NCI-H187 treated with DMSO at 0.1 percent for 48 hours (cell line): ENCODE measurements at places on chromosomes 12 and 14.

GRCh38 chr14:90556012-90556477 lies 159.2 kb downstream of the CALM1 start:
- no peak for DNase-seq

GRCh38 chr12:91185421-91185820 lies 2.8 kb upstream of the DCN start:
- DNase-seq = no peak

DNA sequence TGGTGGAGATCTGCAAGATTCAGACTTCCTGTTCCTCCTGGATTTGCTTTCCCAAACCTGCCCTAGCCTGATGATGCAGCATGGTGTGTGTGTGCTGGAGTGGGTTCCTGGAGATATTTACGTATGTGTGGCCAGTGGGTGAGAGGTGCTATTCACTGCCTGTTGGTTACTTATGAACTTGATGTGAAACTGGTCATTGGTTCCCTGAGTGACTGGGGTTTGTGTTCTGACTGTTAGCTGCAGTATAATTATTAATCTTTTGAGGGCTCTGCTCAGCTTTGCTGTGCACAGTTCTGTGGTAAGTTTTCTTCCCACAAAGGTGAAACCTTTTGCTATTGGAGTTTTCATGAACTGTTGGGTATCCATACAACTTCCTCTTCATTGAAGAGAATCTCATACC lies 541.8 kb upstream of the FBXO33 start:
- DNase-seq = no peak

- no peak for DNase-seq
Observed at GRCh38 chr12:131363841-131364495, 346.9 kb upstream of the SFSWAP start.

DNA sequence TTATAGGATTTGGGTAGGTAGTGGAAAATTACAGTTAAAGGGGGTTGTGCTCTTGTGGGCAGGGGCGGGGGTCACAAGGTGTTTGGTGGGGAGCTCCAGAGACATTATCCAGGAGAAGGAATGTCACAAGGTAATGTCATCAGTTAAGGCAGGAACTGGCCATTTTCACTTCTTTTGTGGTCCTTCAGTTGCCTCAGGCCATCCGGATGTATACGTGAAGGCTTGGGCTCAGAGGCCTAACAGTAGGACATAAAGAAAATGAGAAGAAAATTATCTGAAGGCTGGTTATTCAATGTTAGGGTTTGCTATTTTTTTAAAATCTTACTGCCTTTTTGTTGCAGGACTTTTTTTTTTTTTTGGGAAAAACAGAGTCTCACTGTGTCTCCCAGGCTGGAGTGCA lies 2.5 kb upstream of the PSEN1 start:
- DNase-seq = no peak

GRCh38 chr12:42442311-42442759 lies 116.4 kb downstream of the PPHLN1 start:
- no peak for DNase-seq

- no peak for DNase-seq
Observed at GRCh38 chr14:73238424-73238852, 1.1 kb downstream of the PAPLN start.

DNA sequence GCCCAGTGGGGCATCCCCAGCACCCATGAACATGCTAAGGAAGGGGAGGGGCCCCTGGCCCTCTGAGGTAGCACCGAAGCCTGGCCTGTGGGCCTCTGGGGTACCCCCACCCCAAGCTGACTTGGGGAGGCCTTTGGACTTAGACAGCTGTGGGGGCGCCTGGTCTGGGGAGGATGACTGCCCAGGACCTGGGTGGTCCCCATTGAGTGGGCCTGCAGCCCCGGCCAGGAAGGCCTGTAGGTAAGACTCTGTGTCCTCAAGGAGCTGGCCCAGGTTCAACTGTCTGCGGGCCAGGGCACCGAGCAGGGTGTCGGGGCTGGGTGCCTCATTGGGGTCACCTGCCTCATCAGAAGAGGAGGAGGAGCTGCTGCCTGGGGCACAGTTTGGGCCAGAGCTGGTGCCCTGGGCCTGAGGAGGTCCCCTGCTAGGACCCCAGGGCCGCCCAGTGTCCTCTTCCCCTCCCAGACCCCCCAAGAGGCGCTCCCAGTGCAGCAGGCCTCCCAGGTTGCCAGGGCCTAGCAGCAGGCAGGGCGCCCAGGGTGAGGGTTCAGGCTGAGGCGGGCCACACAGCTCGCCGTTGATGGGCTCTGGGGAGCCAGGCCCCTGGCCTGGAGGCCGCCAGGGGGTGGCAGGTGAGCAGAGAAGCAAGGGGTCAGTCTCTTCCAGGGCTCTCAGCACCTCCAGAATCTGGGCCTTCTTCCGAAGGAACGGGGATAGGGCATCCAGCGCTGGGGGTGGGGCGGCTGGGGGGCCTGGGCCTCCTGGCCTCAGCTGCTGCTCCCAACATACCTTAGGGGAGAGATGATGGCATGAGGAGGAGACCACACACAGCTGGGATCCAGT lies 31.4 kb downstream of the NCKAP5L start:
- DNase-seq = no peak

DNA sequence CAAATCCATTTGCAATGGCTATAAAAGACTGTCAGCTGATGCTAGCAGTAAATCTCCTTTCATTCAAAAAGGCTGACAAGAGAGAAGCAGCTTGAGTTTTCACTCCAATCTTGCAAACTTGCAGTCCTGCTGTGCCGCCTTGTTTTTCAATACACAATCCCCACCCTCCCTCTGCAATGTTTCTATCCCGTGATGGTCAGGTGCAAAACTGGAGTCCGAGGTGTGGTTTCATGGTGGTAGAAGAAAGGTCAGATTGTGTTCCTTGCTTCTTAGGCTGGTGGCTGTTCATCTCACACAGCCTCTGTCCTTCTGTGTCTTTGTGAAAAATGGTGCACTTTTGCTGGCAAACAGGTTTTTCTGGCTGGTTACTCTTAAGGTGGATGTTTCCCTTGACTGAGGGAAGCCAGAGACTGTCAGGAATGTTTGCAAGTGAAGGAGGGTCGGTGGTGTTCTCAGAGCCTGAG lies 27.7 kb upstream of the TBX3 start:
- no peak for DNase-seq

GRCh38 chr12:80937391-80938238 lies at the start of gene LIN7A:
LIN7A (minus strand) TSS chr12:80937934; CDS start chr12:80937722, 212 bp downstream.
- DNase-seq = peak; percentile 26

- no peak for DNase-seq
Observed at GRCh38 chr14:22221508-22221907, 367.5 kb downstream of the DAD1 start.

- DNase-seq = no peak
Observed at GRCh38 chr14:33679461-33680225, 271.2 kb downstream of the EGLN3 start.

DNA sequence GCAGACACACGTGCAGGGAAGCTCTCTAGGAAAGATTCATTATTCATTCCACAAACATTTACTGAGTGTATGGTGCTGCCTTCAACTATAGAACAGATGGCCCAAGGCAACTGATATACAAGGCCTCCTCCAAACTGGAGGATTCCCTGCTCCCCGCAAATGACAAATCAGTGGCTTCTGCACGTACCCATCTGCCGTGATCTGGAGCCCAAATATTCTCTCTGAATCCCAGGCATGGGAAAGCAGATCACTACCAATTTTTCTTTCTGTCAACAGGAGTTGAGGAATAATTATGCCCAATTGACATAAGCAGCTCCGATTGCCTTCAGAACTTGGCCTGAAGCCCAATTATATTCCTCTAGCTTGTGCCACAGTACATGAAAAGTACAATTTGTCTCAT lies 174.2 kb upstream of the CCDC196 start:
- no peak for DNase-seq

DNA sequence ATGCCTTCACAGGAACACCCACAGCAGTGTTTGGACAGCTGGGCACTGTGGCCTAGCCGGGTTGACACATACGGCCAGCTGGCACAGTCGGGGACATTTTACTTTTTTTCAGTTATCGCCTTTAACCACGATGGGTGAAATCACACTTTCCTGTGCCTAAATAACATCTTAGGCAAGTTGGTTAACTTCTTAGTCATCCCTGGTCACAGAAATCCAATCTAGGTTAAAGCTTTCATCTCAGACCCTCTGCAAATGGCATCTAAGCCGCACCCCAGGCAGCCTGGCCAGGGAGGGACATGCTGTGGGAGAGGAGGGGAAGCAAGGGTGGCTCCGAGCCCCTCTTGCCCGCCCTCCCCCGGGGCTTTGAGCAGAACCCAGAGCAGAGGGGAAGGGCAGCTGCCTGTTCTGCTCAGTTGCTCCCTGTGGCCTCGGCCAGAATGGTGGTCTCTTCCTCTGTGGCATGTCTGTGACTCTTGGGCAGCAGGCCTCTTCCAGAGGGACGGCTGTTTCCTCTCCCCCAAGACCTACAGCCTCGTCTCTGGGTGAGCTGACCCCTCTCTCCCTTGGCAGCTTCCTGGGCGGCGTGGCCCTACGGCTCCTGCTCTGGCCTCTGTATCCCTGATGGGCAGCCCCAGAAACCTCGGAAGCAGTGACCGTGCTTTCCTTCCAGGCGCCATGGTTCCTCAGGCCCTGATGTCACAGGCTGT lies 85.4 kb upstream of the DYNC1H1 start:
- no peak for DNase-seq

- DNase-seq = no peak
Observed at GRCh38 chr12:49365542-49365941, 1.7 kb upstream of the SPATS2 start.

DNA sequence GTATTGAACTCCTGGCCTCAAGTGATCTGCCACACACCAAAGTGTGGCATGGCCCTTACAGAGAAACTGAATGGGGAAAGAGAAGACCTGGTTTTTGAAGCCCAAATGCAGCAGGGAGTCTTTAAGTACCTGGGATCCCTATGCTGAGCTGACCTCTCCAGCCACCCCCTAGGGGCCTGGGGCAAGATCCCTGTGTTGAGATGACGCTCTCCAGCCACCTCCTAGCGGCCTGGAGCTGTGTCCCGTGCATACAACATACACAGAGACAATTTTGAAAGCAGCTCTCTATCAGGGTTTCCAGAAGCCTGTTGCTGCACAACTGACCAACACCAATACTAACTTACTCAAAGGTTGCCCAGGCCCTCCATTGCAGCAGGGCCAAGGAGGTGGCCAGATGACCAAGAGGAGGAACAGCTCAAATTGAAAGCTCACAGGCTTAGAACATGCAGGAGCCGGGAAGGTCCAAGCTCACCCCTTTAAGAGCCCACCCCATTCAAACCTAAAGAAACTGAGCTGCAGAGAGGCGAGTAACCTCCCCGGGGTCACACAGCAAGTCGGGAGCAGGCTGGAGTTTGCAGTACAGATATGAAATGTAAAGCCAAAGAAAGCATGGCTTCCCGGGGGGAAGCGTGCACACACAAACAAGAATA lies 31.5 kb downstream of the TTC7B start:
- no peak for DNase-seq

DNA sequence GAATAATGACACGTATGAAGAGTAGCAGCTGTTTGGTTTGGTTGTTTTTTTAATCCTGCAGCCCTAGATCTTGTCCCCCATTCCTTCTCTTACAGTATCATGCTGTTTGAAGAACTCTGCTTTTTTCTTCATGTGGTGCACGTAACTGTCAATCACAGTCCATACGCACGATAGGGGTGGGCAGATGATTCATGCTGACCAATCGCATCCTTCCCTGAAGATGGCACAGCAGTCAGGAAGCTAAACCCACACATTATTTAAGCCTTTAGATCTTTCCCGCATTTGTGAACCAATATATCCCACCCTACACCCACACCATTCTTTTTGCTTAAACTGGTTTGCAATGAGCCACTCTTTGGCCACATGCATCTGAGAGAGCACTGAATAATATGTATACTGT lies 158.9 kb upstream of the PLEKHA5 start:
- DNase-seq = no peak

DNA sequence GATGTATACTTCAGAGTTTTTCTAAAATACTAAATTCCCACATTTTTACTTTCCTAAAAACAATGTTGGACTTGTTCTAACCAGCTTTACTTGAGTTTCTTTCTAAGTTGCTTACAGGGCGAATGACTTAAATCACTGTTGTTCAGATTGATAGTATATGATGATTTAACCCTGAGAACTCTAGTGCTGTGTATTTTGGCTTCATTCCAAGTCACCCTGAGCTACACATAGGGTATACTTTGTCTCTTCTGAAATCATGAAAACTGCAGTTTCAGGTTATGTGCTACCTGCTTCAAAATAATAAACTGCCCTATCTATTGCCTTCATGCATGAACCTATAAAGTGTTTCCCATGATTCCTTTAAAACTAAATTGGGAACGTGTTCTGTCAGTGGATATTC lies 162.5 kb upstream of the PDE3A start:
- DNase-seq = no peak

- no peak for DNase-seq
Observed at GRCh38 chr12:51926718-51927117, 19.4 kb downstream of the ACVRL1 start.

GRCh38 chr12:2198005-2198501 lies 145.3 kb downstream of the CACNA1C start:
- no peak for DNase-seq

DNA sequence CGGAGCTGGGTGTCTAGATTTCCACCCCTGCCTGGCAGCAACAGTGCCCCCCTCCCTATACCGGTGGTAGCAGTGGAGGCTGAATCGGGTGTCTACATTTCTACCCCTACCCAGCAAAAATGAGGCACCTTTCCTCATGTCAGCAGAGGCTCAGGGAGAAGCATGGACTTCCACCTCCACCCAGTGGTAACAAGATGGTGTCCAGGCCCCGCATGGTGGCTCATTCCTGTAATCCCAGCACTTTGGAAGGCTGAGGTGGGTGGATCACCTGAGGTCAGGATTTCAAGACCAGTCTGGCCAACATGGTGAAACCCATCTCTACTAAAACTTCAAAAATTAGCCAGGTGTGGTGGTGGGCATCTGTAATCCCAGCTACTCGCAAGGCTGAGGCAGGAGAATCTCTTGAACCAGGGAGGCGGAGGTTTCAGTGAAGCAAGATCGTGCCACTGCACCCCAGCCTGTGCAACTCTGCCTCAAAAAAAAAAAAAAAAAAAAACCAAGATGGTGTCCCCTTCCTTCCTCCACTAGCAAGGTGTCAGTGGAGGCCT lies 35.5 kb upstream of the OR5AU1 start:
- no peak for DNase-seq

DNA sequence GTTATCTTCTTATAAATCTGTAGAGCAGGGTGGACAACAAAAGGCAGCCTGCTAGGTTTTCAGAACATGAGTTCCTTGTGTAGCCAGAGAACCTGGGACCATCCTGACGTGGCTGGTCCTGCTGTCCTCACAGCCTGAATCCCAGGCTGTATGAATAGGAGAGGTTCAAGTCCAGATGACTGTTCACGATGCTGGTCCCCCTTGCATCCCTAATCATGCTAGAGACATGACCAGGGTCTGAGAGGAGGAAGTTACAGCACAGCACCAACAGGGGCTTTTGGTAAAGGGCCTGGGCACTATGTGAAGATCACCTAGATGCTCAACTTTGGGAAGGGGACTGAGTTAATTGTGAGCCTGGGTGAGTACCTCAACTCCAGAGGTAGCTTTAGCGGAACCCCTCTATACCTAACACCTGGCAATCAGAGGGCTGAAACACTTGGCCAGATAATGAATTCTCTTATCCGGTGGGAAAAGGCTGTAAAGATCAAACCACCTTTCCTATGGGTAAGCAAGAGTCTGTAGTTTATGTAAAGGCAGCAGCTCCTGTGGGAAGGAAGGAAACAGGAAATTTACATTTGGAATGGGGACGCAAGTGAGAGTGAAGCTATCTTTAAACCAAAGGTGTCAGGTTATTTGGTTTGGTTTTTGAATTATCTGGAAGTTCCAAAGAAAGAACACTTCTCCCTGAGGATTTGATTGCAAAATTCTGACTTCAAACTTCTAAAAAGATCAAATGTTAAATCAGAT lies 112.8 kb downstream of the DAD1 start:
- no peak for DNase-seq
